ENCODE measurements at places on chromosomes 2 and 18.
A peak's percentile ranks its signal among the peaks of the same experiment; 100 is the strongest.

GRCh38 chr2:16239296-16239850 lies 299.0 kb downstream of the MYCN start:
- no peak for DNase-seq

GRCh38 chr2:72082021-72082601 lies 65.6 kb downstream of the CYP26B1 start:
- DNase-seq = no peak

DNA sequence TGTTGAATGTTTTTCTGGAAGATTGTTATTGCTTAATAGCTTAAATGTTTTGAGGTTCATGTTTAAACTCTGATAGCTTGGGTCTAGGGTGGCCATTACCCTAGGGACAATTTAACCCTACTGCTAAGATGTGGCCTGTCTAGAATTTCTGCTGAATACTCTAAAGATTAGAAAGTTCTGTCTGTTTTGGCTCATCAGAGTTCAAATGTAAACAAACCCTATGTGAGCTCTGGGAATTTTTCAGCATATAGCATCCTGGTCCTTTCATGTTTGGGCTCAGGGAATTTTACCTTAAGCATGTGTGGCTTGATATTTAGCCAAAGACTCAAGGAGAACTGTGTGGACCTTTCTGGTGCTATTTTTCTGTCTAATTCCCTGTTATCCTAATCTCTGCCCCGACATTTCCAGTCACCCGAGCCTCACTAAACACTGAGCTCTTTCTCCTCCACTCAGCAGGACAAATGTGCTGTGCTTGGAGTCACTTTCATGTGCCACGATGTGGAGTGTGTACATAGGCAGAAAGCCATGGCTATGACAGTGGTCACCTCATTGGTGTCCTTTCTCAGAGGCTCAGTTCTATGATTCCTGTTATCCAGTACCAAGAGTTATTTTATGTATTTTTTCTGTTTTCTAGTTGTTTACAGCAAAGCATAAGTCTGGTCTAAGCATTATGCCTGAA lies 492.5 kb upstream of the SPHKAP start:
- DNase-seq = no peak

GRCh38 chr2:232957657-232958090 lies 55.4 kb downstream of the NGEF start:
- DNase-seq = no peak

DNA sequence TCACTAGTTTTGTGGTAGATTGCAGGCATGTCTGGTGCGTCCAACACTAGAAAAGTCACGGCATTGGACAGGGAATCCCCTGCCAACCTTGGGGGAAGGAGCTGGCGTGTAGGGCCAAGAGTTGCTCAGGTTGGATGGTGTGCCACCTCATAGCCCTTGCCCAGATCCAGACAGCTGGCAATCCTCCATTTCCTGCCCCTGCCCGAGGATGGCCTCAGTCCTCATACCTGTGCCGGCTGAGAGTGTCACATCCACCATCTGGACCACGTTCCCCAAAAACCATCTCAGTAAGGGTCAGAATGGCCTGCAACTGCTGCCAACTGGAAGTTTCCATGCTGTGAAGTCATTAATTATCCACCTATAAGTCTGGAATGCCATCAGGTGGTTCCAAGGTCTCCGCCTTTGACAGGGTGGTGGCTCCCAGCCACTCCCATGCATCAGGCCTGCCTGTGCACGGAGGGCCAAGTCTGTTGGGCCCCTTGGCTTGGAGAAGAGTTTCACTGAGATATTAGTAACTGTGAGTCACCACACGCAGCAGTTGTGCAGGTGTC lies 55.0 kb downstream of the IMPA2 start:
- DNase-seq = peak; percentile 63

DNA sequence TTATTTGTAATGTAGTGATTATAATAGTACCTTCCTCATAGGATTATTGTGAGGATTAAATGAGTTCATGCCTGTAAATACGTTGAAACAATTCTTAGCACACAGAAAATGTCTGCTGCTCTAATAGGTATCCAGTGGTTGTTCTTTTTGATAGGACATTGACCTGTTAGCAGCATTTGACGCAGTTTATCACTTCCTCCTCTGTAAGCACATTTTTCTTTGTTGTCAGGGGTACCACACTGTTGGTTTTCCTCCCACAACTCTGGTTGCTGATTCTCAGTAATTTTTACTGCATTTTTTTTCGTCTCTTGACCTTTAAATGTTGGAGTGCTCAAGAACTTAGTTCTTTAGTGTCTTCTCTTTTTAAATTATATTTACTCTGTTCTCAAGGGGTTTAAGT lies 15.4 kb downstream of the PPM1B start:
- no peak for DNase-seq

DNA sequence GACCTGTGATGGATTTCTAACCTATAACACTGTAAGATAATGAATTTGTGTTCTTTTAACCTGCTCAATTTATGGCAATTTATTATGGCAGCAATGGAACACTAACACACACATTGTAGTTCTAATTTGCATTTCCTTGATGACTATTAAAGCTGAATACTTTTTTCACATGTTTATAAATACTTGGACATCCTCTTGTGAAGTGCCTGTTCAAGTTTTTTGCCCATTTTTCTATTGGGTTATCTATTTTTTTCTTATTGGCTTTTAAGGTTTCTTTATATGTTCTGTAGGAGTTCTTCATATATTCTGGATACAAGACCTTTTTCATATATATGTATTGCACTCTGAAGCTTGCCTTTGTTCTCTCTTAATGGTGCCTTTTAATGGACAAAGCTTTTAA lies 128.5 kb upstream of the PGAP1 start:
- no peak for DNase-seq

DNA sequence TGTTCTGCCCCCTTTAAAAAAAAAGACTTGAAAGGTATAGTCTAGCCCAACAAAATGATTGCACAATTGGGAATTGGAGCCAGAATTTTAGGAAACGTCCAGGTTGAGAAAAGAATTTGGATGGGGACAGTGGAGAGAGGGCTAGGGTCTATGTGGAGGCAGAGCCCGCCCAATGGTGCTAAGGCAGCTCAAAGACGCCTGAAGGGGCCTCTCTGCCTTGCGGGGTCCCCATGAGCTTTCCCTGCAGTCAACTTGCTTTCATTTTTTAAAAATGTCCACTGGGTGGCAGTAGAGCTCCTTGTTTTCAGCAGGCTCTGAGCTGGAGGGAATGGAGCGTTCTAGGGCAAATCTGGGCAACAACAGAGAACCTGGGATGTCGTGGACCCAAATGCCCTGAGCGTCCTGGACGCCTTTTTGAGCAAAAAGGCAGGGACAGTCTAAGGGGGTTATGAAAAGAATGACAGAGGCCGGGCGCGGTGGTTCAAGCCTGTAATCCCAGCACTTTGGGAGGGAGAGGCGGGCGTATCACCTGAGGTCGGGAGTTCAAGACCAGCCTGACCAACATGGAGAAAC lies 40.2 kb upstream of the ITM2C start:
- peak; percentile 72 for DNase-seq

All from cerebellum (tissue), 4 donors.